ENCODE measurements at places on chromosomes 1 and 21.

GRCh38 chr1:75308365-75308764 is 174.2 kb downstream of the LHX8 start:
- no peak for DNase-seq

GRCh38 chr1:244405856-244406255 is 45.9 kb downstream of the ADSS2 start:
- DNase-seq, result no peak

DNA sequence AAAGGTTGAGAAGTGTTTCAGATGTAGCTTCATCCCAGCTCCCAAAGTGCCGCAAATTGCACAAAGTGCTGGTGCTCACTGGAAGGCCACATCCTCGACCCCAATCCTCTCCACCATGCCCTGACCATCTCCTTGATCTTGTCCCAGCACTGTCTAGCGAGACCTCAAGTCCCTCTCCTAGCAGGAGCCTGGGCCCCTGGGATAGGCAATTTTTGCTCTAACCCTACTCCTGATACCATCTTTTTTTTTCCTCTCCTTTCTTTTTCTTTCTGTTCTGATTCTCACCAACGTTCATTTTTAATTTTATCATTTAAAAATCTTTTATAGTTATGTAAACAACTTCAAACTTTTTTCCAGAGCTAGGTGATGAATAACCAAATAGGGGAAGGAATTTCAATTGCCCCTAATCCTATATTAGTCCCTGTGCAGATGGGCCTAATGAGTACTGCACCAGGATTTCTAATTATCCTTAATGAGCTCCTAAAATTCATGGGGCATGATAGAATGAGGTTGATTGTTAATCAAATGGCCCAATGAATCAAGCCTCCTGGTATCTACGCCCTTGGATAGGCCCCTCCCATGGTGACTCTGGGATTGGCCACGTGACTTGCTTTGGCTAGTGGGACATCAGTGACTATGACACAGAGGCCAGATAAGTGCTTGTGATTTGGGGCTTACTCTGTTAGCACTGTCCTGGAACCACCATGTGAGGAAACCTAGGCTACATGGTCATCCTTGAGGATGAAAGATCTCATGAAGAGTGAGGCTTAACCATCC is 41.5 kb upstream of the TENT5B start:
- no peak for DNase-seq

- no peak for DNase-seq
These were observed 118.7 kb downstream of the EDEM3 start for GRCh38 chr1:184635980-184636431.

- DNase-seq, result peak; percentile 9
These were observed at the start of gene DOCK7 for GRCh38 chr1:62687903-62688686. Gene DOCK7 (minus strand): TSS chr1:62688386. CDS start chr1:62688264, 122 bp downstream.

DNA sequence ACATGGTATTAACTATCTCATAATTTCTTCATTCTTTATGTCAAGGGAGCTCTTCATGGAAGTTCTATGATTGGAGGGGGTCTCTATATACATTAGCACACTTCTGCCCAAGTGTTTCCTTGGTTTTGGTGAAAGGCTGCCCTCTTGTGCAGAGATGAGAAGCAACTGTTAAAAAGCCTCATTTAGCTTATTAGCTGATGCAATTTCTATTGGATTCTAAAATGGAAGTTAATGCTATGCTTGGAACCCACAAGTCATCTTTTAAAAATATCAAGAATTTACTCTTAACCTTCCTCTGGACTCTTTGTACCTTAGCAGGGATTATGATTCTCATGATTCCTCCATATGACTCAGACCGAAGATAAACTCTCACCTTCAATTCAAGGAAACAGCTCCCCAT is 328.9 kb downstream of the PTBP2 start:
- DNase-seq, result no peak

- DNase-seq, result no peak
These were observed 88.3 kb downstream of the LRRC40 start for GRCh38 chr1:70117046-70117445.

DNA sequence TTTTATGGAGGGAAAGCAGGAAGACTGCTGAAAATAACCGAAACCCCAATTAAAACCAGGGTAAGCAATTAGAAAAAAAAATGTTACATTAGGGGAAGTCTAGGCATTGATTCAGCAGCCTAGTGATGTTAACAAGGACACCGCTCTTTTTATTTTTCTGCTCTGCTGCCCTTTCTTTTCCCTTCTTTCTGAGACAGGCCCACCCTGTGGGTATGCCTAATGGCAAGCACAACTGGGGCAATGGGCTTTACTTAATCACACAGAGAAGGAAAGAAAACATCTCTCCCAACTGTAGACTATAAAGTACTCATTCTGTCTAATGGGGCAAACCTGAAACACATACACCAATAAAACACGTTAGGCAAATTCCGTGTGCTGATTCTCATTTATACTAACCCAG is 69.6 kb downstream of the GBP6 start:
- no peak for DNase-seq

DNA sequence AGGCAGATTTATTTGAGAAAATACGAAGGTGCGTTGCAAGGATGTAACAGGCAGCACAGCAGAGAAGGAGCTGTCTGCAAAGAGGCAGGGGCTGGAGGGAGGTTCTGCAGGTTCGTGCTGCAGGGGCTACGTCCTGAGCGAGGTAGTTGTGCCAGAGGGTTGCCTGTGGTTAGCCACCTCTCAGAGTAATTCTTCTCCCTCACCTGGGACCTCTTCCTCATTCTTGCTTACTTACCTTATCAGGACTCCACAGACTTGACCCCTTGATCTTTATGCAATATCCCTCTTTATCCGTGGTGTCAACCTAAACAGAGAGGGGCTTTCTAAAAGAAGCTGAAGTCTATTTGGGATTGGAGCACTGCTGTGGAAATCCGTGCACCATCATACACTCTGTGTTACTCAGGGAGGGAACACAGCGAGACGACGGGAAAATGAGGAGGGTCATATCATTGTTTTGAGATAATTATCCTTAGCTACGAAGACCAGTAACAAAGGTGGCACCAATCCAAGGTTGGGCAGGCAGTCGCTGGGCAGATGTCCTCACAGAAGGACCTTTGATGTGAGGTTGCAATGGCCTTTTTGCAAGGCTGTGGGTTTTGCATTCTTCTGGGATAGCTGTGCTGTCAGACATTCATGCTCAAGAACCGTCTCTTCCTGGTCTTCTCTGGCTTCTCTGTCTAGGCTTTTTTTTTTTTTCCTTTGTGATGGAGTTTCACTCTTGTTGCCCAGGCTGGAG is 82.8 kb downstream of the WDR4 start:
- DNase-seq, result no peak
